ENCODE measurements at places on chromosomes 5 and 9. TPM values are rescaled to one million over a fixed set of nuclear protein-coding genes. Genes with fewer than 3 reads are reported as not detected.
A peak's percentile ranks its signal among the peaks of the same experiment; 100 is the strongest.

DNA sequence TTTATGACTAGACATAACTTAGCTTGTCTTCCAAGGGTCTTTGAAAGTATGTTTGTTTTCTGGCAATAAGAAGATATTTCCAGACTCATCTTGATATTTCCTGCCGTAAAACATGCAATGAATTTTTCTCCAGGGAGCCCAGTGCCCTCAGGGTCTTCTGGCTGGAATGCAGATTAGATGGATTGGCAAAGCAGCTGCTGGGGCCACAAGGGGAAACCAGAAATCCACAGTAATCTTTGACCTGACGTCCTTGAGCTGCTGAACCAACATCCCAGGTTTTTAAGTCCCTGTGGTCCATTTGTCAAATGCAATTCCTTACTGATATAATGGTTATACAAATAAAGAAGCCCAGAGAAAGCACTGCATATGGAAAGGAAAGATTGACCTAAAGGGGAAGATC lies 93.0 kb downstream of the THBS4 start:
- DNase-seq, result no peak

- DNase-seq, result no peak
Measured at GRCh38 chr9:132669319-132669697, 475 bp downstream of the DDX31 start.

GRCh38 chr5:156589946-156590216 lies 260.2 kb upstream of the PPP1R2B start:
- no peak for DNase-seq

GRCh38 chr5:113162770-113163169 lies 186.2 kb downstream of the DCP2 start:
- DNase-seq, result no peak

GRCh38 chr9:28539434-28540070 lies 966.3 kb upstream of the C9orf72 start:
- DNase-seq, result no peak

DNA sequence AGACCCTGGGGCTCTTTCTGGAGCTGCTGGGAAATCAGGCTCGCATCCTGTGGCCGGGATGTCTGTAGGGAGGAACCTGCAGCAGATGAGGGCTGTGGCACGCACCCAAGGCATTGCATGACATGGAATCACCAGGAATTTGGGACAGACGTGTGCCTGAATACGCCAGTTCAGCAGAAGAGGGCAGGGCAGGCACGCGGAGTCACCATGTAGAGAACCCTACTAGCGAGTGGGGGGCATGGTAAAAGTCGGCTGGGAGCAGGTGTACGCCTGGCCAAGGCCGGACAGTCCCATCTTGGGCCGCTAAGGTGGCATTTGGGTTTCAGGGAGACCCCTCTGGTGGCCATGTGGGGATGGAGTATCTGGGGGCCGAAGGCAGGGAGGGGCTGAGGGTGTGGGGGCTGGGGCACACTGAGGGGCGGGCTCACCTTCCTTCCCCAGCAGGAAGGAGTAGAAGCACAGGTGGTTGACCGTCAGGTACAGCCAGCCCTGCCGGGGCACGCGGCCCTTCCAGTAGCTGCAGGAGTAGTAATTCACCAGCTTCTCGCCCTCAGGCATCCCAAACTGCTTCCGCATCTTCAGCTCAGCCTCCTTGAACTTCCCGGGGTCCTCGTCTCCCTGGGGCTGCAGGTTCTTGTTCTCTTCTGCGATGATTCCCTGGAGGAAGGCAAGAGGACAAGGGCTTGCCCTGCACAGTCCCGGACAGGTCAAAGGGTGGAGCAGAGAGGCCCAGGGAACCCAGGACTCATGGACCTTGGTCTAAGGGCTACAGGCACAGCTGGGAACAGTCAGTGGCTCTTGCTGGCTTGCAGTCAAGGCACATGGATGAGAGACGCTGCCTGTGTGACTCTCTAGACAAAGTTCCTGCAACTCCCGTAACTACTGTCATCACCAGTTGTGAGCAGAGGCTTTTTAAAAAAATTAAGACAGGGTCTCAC lies 13.5 kb downstream of the TBC1D9B start:
- no peak for DNase-seq

GRCh38 chr5:138702166-138703077 lies 50.8 kb upstream of the CTNNA1 start:
- no peak for DNase-seq

- peak; percentile 62 for DNase-seq
Measured at GRCh38 chr9:111975709-111976108, 79.1 kb downstream of the UGCG start.

DNA sequence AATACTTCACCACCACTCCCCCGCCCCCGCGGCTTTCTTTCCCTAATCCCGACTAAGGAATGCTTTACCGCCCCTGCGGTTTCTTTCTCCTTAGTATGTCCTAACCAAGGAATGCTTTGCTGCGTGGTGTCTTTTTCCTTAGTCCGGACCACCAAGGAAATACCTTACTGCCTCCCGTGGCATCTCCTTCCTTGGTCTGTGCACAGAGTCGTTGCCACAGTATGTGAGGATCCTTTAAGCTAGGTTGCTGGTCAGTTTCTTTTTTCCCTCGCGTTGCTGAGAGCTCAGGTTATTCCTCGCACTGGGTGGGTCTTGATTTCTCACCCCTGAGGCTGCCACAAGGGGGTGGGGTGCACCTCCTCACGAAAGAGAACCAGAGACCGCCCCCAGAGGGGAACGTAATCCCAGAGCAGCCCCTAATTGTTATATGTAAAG lies 309.4 kb downstream of the NR3C1 start:
- no peak for DNase-seq

The PSD2 gene
- not detected for total RNA-seq

DNA sequence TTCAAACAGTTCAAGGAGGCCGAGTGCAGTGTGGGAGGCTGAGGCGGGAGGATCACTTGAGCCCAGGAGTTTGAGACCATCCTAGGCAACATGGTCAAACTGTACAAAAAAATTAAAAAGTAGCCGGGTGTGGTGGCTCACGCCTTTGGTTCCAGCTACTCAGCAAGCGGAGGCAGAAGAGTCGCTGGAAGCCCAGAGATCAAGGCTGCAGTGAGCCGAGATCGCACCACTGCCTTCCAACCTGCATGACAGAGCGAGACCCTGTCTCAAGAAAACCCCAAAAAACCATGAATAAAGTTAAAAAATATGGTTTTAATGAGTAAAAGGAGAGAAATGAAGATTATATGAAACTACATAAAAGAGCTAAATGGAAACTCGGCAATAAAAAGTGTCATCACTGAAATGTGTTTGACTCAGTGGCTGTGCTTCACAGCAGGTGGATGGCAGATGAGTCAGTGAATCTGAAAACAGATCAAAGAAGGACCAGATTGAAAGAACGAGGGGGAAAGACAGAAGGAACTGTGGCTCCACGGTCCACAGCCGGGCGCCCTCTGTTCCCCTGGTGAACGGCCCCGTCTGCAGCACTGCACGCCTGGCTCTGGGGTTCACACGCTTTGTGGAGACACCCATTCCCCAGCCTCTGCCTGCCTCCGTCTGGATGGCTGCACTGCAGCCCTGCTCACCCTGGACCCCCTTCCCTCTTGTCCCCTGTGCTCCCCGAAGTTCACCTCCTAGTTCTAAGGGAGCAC lies 25.1 kb downstream of the EXD3 start:
- DNase-seq, result no peak

The ADAMTS19 gene
- not detected for total RNA-seq

The TTC16 gene
- total RNA-seq, result 1.3 TPM

DNA sequence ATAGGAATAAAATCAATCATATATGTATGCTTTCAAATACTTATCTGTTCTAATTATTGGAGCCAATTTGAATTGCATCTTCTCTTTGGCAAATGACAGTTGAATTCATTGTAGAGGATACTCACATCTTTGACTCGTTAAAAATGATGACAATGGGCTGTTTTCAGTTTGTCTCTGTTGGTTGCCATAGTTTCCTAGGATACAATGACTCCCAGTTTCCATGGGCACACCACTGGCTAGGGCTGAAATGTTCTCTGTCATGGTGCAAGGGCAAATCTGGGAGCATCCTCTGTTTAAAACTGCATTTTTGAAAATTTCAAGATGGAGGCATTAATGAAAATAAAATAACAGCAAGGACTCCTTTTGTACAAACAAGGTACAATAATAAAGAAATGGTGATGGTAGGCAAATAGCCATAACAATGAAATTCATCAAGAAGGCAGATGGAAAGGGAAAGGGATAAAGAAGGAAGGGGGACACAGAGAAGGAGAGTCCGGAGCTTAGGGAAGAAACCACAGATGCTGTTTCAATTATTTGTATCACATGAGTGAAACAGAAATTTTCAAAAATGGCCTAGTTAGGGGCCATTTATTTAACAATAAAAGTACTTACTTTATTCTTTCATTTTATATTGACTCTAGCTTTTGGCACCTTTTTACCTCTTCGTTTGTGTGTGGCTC lies 378.8 kb upstream of the SEMA6A start:
- DNase-seq, result no peak

The IRX2 gene
- 52.1 TPM for total RNA-seq

- DNase-seq, result no peak
Measured at GRCh38 chr9:135447126-135447525, 32.5 kb upstream of the PPP1R26 start.

GRCh38 chr9:130301483-130302286 lies 36.1 kb downstream of the HMCN2 start:
- no peak for DNase-seq

- no peak for DNase-seq
Measured at GRCh38 chr5:135831851-135832555, 2.5 kb upstream of the SLC25A48 start.

GRCh38 chr5:123717139-123717538 lies 205.2 kb downstream of the CSNK1G3 start:
- no peak for DNase-seq

DNA sequence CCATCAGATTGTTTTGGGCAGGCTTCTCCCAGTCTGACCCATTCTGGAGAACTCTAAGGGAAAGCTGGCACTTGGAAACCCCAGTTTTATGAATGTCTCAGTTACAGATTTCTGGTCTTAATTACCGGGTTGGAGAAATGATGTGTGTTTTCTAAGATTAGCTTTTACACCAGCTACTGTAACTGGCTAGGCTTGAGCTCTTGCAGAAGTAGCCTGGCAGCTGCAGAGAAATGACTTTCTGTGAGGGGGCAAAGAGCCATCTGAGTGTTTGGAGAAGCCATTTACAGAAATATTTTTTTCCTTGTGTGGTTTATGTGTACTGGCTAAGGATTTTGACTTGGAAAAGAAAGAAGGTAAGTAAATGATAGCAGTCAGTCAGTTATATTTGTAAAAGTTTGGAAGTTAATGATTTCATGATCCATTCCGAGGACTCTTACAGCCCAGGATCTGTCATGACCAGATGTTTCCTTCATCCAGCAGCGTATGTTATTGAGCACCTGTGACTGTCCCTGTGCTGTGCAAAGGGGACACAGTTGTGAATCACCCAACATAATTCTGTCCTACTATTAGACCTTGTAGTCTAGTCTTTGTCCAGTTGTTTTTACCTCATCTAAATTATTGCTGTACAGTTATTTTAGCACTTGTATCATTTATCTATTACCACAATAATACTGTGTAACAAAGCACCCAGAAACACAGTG lies 53.7 kb upstream of the GDNF start:
- DNase-seq, result no peak

The PPIC gene
- total RNA-seq, result 39.5 TPM

The CCDC171 gene
- total RNA-seq, result 2.9 TPM

GRCh38 chr5:89597878-89598277 lies 714.9 kb upstream of the MEF2C start:
- DNase-seq, result no peak

The PKD2L2 gene
- not detected for total RNA-seq

GRCh38 chr5:87121304-87122150 lies 146.2 kb upstream of the RASA1 start:
- DNase-seq, result no peak

DNA sequence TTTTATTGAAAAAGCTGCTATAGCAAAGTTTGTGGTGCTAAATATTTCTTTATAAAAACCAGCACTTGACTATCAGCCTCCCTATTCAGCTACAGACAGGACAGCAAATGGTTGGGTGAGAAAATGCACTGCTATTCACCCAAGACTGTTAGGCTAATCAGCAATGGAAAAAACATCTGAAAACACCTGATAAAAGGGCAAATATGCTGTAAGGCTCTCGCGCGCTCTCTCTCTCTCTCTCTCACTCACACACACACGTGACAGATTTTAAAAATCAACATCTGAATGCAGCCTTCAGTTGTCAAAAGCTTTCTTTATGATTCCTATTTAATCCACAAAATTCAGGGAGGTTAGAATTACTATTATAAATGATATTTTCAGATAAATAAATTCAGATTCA lies 80.2 kb downstream of the HTR4 start:
- DNase-seq, result no peak

DNA sequence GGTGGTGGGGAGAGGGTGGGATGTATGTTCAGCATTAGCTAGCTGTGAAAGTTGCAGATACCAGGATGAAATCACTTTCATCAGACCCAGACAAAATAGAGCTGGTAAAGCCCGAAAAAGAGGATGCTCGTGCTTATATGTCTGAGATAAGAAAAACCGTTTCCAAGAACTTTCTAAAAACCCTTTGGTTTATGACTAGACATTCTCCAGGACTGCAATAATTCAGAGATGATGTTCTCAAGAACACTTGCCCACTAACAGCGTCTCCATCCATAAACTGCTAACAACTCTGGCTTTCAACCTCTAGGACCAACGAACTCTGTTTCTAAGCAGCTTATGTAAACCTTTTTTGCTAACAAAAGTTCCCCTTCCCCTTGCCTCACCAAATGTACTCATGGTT lies 8.4 kb upstream of the AMACR start:
- DNase-seq, result no peak

GRCh38 chr5:96752341-96753016 lies 55.3 kb downstream of the ERAP1 start:
- DNase-seq, result no peak

The ECM2 gene
- total RNA-seq, result 9.4 TPM

The MAMDC4 gene
- 13.5 TPM for total RNA-seq

The PCDHGA10 gene
- 5.4 TPM for total RNA-seq

The CMYA5 gene
- total RNA-seq, result 2.0 TPM

The TLX3 gene
- not detected for total RNA-seq

DNA sequence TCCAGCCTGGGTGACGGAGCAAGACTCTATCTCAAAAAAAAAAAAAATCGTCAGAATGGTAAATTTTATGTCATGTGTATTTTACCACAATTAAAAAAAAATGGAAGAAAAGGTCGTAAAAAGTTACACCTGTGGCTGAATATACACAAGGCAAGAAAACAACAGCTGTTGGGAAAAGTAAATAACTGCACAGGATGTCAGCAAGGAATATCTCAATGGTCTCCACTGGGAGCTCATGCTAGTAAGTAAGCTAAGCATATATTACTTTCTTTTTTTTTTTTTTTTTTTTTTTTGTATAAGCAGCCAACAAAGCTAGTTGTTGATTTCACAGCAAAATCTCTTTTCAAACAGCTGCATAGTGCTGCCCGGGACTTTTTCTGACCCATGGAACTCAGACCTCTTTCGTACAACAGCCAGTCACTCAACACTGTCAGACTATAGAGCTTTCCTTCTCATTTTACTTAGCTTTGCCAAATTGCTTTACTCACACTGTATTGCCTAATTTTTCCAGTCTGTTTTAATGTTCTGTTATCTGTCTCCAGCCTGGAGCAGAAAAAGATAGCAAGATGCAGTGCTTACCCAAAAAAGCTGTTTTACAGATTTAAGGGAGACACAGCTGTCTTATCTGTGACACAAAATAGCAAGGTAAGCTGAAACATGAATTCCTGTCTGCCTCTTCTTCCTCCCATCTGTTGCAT lies 175.9 kb downstream of the ENC1 start:
- DNase-seq, result no peak

The PCDHAC2 gene
- total RNA-seq, result 5.8 TPM

- peak; percentile 55 for DNase-seq
Measured at GRCh38 chr5:170745481-170746071, 37.9 kb upstream of the GABRP start.

GRCh38 chr5:109387408-109387974 lies 22.3 kb downstream of the PJA2 start:
- no peak for DNase-seq

The B4GALT1 gene
- 72.0 TPM for total RNA-seq

The NTRK2 gene
- total RNA-seq, result 7.7 TPM
